ENCODE measurements at places on chromosomes 7 and 10. TPM values are rescaled to one million over a fixed set of nuclear protein-coding genes. Genes with fewer than 3 reads are reported as not detected.

Gene AS3MT
- 18.9 TPM for polyA plus RNA-seq

Gene TLX1
- not detected for polyA plus RNA-seq

Gene TRIM50
- 0.28 TPM for polyA plus RNA-seq

Gene IDI2
- polyA plus RNA-seq: 0.17 TPM

Gene MPP7
- polyA plus RNA-seq: 11.9 TPM

Gene CHAT
- polyA plus RNA-seq: not detected

Gene HMX2
- not detected for polyA plus RNA-seq

Gene PSPH
- 20.1 TPM for polyA plus RNA-seq

Gene SEMA3C
- 118 TPM for polyA plus RNA-seq

Gene TRIM74
- 2.5 TPM for polyA plus RNA-seq

Gene CYP3A4
- polyA plus RNA-seq: 0.31 TPM

Gene NPTX2
- 0.38 TPM for polyA plus RNA-seq

Gene NEBL
- polyA plus RNA-seq: 19.7 TPM

Gene OR2A5
- polyA plus RNA-seq: 0.11 TPM

Gene NACAD
- polyA plus RNA-seq: 9.2 TPM

Gene VSTM4
- 36.9 TPM for polyA plus RNA-seq

Gene ABCC2
- 1.4 TPM for polyA plus RNA-seq

Gene MMD2
- polyA plus RNA-seq: not detected

Gene GSTO2
- polyA plus RNA-seq: 27.5 TPM

Gene REPIN1
- polyA plus RNA-seq: 69.5 TPM

Gene PLAC9
- 52.2 TPM for polyA plus RNA-seq

Gene POU6F2
- polyA plus RNA-seq: 0.08 TPM

Gene INHBA
- 1.1 TPM for polyA plus RNA-seq

Measured in left lung (tissue), 14 donors.